ENCODE measurements at places on chromosomes 5 and 9.

DNA sequence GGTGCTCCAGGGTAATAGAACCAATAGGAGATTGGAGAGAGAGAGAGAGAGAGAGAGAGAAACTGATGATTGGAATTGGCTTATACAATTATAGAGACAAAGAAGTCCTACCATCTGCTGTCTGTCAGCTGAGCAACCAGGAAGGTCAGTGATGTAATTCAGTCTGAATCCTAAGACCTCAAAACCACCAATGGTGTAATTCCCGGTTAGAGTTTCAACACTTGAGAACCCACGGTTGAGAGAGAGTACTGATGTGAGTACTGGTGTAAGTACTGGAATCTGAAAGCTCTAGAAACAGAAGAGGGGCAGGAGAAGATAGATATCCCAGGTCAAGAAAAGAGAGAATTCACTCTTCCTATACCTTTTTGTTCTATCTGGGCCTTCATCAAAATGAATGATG lies 775.8 kb downstream of the EFNA5 start:
- DNase-seq = no peak

GRCh38 chr9:127654619-127655018 lies 42.5 kb downstream of the STXBP1 start:
- DNase-seq = no peak

DNA sequence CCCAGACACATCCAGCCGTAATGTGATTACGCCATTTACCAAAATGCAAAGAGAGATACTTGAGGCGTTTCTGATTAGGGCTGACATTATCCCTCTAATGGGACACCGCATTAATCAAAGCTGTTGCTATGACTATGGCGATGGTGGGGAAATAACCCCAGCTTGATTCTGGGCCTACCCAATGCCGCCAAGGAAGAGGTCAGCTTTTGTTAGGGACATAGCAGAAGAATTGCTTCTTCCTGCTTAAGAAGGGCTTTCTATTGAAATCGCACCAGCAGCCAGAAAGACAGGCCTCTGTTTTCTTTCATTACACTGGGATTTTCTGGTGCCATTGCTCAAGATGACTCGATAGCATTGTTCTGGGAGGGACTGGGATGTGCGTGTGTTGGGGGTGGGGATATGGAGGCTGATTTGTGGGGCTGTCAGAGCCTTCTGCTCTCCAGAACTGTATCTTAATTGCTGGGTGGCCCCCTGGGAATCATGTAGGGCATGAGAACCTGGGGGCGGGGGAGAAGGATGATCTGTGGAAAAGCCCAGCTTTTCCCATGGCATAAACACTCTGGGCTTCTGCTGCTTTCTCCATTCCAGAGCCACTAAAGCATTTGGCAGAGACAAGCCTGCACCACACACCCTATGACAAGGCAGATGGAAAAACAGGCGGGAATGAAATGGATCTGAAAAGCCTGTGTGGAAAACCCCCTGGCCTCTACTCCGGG lies 106.5 kb upstream of the RAD23B start:
- DNase-seq = no peak

- no peak for DNase-seq
Observed at GRCh38 chr5:116454417-116454927, 120.2 kb downstream of the SEMA6A start.

DNA sequence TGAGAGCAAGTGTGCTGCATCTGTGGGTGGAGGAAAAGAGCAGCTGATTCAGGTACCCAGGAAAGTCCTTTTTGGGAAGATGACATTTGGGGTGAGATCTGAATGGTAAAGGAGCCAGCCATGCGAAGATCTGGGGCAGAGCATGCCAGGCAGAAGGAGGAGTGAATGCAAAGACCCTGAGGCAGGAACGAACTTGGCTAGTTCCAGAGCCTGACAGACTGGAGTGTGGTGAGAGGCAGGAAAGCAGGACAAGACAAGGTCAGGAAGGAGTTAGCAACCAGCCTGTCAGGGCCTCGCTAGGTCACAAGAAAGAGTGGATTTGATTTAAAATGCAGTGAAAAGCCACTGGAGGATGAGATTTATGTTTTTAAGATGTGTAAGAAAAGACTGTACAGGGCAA lies 28.2 kb downstream of the RGS7BP start:
- no peak for DNase-seq
